NAMALWA (cell line): ENCODE measurements at places on chromosomes 2 and 18.

- no peak for DNase-seq
These were observed 420.3 kb downstream of the SOCS6 start for GRCh38 chr18:70709144-70709543.

- no peak for DNase-seq
These were observed 169.7 kb downstream of the TMEM163 start for GRCh38 chr2:134549104-134549503.

DNA sequence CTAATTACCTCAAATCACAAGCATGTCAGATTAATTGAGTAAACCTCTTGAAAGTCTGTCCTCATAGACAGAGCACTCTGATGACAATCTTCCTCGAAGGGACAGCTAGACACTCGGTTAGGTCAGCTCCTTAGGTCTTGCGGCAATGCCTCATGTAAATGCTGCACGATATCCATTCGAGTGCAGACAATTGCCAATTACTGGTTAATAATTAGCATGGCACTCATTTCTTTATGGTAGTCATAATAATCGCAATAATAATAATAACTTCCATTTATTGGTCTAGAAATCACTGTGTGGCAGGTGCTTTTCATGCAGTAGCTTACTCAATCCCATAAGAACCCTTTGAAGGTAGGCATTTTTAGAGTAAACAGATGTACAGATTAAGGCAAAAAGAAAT, 44.7 kb upstream of the DSC1 start:
- DNase-seq: no peak

GRCh38 chr2:197453914-197454398, 604 bp downstream of the COQ10B start:
- no peak for DNase-seq

DNA sequence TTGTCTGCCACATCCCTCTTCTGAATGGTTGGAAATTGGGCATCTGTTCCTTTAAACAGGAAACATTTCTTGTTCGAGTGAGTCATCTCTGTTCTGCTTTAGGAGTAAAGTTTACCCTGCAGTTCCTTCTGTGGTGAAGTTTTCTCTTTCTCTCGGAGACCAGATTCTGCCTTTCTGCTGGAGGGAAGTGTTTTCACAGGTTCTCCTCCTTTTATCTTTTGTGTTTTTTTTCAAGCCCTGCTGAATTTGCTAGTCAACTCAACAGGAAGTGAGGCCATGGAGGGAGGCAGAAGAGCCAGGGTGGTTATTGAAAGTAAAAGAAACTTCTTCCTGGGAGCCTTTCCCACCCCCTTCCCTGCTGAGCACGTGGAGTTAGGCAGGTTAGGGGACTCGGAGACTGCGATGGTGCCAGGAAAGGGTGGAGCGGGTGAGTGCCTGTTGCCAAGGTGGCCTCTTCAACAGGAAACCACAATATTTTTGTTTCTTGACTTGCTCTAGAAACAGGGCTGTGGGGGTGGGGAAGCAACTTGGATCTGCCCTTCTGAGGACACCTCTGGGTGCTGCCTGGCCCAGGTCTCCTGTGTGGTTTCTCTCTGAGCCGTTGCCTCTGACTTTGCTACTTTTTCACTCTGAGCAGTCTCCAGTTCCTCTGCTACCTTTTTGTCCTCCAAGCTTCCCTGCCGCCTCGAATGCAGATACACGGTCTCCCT, 2.2 kb upstream of the CASP8 start:
- peak; percentile 89 for DNase-seq

DNA sequence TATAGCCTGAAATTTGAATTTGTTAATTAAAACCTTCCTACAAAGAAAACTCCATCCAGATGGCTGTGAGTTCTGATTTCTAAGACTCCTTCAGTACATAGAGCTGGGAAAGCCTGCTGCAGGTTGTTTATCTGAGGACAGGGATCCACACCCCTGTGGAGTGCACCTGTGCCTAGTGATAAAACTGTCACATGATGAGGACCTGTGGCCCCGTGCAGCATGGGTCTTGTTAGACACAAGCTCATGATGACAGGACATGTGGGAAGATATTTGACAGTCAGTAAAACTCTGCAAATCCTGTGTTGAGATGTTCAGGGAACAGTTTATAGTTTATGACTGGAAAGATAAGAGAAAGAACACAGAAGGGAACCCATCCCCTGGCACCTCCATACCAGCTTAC, 133.2 kb upstream of the TMEM18 start:
- no peak for DNase-seq

- peak; percentile 68 for DNase-seq
These were observed 213.6 kb downstream of the GLI2 start for GRCh38 chr2:120949027-120949956.
